ENCODE measurements at places on chromosomes 3 and 15.

- DNase-seq = no peak
Observed at GRCh38 chr3:57951066-57951882, 56.9 kb upstream of the FLNB start.

DNA sequence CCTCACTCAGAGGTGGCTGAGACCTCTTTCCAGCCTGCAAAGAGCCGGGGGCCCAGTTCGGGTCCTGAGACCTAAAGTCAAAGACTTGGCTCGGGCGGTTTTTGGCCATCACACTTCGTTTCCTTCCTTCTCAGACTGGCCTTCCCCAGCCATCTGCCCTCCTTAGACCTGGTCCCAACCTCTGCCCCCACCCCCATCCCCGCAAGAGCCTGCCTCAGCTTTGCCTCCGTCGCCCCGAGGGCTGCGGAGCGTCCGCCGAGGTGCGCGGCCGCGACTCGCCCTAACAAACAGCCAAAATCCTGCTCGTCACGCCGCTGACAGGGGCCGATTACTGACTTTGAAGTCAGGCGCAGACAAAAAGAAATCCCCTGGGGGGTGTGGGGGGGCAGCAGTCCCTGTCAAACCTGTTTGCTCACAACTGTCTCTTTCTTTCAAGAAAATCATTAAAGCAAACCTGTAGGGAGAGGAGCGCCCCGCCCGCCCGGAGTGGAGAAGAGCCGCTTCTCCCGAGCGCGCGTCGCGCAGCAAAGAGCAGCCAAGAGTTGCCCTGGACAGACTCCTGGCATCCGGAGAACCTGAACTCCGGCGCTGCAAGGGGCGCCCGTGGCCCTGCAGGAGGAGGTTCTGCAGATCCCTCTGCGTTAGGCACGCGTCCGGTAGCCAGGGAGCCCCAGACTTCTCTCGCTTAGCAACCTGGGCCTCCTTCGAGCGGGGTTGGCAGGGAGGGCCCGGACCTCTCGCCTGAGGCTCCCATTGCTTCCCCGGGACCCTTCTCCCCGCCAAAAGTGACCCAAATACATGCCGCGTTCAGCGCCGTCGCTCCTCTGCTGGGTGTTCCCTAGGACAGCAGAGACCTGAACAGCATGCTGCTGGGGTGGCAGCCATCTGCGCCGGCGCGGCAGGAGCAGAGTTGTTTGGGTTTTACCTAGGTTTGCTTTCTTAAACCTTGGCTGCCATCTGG lies 4.5 kb downstream of the SOX14 start:
- DNase-seq = no peak

- DNase-seq = peak; percentile 31
Observed at GRCh38 chr3:134904241-134904771, 109.2 kb downstream of the EPHB1 start.

- no peak for DNase-seq
Observed at GRCh38 chr3:170802164-170803151, 67.5 kb downstream of the RPL22L1 start.

GRCh38 chr3:143511174-143511879 lies 336.9 kb downstream of the SLC9A9 start:
- no peak for DNase-seq

DNA sequence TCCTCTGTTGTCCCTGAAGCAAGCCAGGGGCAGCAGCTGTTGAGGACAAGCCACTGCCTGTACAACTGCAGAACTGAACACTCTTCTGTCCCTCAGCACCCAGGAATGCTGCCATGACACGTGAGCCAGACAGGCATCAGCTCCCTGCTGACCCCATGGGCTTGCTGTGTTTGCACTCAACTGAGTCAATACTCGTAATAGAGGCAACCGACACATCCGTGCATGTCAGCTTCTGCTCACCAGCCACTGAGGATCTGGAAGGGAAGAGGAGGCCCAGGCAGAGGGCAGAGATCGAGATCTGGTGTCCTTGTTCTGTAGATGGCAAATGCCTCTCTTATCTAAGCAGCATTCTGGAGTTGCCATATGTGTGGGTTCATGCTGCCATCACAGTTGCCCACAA lies 54.3 kb upstream of the SEC61A1 start:
- DNase-seq = no peak

DNA sequence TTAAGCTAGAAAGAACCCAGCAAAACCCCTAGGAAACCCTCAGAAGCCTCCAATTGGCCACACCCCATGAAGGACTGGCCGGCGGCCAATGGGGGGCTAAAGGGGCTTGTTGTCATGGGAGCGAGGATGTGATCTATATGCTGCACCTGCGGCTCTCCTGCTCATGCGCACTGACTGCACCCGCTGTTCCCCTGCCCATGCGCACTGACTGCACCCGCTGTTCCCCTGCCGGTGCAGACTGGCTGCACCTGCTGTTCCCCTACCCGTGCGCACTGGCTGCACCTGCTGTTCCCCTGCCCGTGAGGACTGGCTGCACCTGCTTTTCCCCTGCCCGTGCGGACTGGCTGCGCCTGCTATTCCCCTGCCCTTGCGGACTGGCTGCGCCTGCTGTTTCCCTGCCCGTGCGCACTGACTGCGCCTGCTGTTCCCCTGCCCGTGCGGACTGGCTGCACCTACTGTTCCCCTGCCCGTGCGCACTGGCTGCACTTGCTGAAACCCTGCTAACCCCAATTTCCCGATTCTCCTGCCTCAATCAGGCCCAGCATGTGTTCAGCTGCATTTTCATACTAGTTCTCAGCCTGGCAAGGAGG lies 16.8 kb upstream of the MCCC1 start:
- DNase-seq = peak; percentile 77

DNA sequence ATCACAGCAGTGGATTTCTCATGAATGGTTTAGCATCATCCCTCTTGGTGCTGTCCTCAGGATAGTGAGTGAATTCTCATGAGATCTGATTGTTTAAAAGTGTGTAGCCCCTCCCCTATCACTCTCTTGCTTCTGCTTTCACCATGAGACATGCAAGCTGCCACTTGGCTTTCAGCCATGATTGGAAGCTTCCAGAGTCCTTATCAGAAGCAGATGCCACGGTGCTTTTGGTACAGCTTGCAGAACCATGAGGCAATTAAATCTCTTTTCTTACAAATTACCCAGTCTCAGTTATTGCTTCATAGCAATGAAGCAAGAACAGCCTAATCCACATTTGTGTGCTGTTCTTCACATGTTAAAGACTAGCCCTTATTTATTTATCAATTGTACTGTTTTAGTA lies 495.2 kb upstream of the EPHA6 start:
- no peak for DNase-seq

GRCh38 chr3:137792626-137793271 lies 28.6 kb downstream of the SOX14 start:
- no peak for DNase-seq

- DNase-seq = no peak
Observed at GRCh38 chr15:53559364-53560277, 199.8 kb downstream of the WDR72 start.

GRCh38 chr3:56351537-56351936 lies 116.7 kb downstream of the ERC2 start:
- DNase-seq = no peak

DNA sequence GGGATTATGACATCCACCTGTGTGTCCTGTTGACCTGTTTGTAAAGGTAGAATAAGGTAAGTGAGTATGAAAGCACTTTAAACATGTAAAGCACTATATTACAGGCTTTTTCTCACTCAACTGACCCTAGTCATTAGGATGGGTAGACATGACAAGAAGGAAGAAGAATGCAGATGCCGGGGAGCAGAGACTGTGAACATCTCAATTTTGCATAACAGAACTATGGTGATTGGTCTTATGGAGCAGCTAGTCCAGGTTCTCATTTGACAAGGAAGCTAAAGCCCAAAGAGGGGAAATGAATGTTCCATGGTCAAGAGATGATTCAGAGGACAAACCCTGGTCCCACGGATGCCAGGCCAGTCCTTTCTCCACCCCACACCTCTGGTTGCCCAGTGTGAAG lies 200.1 kb upstream of the BCL6 start:
- no peak for DNase-seq

- no peak for DNase-seq
Observed at GRCh38 chr3:29585368-29585767, 304.5 kb downstream of the RBMS3 start.

DNA sequence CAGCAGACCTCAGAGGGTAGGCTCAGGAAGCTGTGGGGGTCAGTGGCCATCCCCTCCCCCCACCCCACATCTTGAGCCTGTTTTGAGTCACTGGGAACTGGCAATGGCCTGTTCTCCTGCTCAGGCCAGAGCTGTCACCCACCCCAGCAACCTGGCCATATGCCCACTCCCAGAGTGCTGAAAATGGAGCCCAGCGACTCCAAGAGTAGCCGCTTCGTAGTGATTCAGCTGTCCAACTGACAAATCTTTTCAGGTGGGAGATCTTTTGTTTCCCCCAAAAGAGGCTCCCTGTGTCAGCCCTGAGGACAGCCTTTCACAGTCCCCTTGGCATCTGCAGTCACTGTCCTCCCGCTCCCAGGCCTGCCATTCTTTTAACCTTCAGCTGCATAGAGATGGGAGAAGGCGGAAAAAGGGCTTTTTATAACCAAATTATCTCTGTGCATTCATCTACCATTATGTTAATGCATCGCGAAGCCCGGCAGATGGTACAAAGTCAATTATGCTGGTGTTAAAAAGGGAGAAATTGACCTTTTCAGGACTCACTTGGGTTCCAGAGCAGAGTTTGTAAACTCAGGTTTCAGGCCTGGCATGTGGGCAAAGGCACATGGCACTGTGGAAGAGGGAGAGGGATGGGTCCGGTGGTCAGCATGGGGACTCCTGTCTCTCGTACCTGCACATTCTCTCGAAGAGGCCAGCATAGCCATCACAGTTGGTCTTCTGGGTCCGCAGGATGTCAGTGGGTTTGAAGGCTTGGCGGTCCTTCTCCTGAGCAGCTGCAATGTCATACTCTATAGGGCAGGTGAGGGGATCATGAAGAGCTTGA lies 32.1 kb downstream of the KY start:
- no peak for DNase-seq

DNA sequence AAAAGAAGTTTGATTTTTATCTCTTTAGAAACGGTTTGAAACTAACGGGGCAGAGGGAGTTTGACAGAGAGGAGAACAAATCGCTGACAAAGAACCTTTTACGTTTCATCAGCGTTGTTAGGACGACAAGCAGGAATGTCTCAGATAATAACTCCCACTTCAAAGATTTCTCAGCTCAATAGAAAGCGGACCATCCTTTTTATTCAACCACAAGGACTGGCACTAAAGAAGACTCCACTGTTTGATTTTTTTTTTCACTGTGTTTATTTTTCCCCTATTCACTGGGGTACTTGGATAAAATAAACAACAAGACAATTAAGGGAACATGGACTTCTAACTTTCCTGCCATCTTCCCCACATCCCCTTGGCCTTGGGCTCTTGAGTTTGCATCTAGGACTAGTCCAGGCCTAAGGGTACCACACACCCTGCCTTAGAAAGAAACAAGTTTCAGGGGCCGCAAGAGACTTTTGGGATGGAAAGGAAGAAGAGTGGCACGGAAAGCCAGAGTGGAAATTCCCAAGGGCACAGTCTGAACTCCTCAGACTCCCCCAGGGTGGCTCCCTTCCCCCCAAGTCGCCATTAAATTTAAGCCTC lies 19.0 kb downstream of the ZIC4 start:
- no peak for DNase-seq

DNA sequence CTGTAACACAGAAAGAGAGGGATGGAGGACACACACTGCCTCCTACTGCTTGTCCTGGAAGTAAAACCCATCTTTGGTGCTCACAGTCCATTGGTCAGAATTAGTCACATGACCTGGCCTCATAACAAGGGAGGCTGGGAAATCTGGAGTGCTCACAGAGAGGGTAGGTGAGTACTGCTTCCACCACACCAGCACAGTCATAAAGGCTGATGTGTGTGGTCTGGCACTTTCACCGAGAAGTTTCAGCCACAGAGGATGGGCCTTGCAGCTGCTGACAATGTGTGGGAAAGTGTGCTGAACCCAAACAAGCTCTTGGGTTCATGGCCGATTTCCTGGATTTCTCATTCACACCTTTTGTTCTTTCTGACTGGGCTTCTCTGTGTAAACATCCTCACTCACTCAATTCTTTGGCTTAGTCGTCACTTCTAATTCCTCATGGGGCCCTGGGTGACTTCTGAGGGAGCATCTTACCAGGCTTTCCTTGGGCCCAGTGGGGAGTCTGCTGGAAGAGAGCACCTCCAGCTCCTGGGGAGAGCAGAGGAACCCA lies 100.7 kb downstream of the ASB7 start:
- peak; percentile 59 for DNase-seq

DNA sequence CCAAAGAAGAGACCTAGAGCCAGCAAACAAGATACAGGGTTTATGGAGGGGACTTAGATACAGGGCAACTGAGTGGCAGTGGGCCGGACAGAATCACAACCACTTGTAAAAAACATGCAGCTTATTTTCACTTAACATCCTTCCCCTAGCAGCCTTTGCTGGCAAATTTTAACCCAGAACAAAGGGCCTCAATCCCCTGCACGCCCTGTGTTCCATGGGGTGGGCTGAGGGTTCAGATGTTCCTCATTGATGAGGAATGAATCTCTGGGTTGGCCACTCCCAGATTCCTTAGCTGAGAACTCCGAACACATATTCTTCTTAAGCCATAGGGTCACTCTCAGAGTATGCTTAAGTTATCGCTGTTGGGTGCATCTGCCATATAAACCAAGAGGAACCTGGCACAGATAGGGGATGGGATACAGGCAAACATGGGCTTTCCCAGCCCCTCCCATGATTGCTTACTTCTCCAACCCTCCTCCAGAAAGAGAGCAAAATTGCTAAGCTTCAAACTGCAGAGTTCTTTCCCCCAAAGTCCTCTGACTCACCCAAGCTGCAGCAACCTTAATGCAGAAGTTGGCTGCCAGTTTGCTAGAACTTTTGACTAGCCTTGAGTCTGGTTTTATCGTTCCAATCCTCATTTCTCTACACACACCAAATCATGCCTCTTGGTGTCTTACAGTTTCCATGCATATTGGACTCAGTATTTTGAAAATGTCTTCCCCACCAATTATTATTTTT lies 146.9 kb downstream of the CD47 start:
- DNase-seq = no peak

- no peak for DNase-seq
Observed at GRCh38 chr3:33441225-33441976, 1.2 kb upstream of the UBP1 start.

- DNase-seq = no peak
Observed at GRCh38 chr15:50576166-50576565, 29.7 kb upstream of the USP50 start.

DNA sequence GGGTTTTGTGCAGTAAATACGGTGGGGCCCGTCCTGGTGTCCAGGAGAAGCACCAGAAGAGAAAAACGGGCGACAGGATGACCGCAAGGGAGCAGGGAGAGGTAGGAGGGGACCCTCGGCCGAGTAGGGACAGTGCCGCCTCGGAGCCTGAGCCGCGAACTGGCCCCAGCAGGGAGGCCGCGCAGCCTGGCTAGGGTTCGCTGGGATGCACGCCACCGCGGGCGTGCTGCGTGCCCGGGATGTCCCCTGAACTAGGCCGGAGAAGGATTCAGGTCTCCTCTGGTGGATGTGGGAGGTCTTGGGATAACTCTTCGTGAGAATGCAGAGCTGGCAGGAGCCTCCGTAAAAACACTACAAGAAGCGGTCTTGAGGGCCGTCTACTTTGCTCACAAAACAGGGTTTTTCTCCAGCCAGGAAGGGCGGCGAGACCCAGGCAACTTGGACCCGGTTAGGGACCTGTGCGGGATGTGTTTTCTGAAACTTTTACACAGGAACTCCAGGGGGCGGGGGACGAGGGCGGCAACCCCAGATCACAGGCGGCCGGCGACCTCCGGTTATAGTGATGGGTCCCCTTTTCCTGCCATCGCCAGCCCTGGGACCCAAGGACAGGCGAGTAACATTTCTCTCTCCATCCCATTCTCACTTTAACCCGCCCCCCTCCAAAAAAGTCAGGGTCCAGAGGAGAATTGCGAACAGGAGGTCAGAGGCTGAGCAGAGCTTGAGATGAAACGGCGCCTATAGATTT lies 35.5 kb downstream of the NR2F2 start:
- DNase-seq = no peak

GRCh38 chr15:94099574-94099960 lies 131.8 kb upstream of the MCTP2 start:
- no peak for DNase-seq
